Stimulated activated CD4-positive, alpha-beta T cell treated with anti-CD3 and anti-CD28 coated beads, Interleukin-12 subunit alpha, Interleukin-12 subunit beta, amount 100 ng/mL, for 48 hours (primary cell): ENCODE measurements at places on chromosomes 11 and 22.

DNA sequence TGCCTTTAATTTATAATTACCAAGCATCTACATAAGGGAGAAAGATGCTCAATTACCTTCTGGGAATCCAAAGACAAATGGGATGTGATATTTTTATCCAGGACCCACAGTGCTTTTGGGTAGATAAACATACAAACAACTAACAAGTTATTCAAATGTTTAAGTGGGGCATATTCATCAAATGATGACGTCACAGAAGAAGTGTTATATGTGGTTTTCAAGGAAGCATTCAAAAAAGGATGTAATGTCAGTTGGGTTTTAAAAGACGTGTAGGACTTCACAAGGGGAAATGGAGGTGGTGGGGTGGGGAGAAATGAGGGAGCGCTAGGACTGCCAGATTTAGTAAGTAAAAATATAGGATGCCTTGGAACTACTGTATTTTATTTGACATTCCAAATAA, 915.9 kb downstream of the KCNA4 start:
- no peak for DNase-seq

DNA sequence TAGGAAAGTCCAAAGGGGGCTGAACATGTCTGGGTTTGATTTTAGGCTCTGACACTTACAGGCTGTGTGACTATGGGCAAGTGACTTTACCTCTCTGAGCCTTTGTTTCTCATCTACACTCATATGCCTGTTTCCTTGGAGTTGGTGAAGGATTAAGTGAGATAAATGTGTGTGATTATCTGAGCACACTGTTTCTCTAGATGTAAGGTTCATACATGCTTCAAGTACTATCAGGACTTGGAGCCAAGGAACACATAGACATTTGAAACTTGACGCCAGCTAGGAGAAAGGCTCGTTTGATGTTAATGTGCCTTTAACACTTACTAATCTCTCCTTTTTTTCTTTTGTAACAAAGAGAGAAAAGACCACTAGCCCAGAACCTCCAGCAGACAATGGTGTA, 9.7 kb downstream of the CRYBB1 start:
- no peak for DNase-seq

DNA sequence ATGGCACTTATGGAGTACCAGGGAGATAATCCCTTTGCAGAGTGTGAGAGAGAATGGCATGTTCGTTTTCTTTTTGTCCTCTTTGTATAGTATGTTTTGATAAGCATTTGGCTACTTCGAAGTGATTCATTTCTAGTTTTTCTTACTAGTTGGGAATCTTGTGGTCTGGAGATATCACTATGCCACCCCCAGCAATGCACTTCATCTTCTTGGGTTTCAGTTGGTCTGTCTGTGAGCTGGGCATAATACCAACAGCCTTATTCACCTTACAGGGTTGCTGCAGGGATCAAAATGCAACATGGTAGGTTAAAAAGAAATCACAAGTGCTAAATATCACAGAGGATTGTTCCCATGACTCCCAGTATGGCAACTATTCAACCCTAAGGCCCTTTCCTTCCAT, 387.8 kb upstream of the CADM1 start:
- DNase-seq, result no peak

GRCh38 chr11:92830377-92831155, 138.9 kb upstream of the MTNR1B start:
- DNase-seq, result no peak

DNA sequence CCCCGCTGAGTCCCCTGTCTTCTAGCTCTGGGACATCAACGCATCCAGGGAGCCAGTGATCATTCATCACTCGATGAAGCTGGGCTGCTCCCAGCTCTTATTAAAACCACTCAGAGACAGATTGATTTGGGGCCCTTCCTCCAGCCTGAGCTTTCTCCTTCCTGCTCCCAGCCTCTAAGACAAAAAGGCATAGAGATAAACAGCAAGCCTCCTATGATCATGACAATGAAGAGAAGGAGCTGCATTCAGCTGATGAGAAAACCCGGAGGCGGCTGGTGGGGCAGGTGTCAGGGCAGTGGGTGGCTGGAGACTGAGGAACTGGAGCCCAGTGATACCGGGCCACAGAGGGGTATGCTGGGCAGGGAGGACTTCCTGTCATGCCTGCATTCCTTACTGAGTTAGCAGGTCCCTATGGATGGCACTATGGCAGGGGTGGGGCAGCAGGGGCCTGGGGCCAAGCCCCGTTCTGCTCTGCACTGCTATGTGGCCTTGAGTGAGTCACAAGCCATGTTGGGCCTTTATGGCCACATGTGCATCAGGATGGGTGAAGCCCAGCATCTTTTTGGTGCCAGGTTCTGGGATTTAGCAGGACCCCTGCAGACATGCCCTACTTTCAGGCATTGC, 20.2 kb downstream of the PVALB start:
- no peak for DNase-seq

DNA sequence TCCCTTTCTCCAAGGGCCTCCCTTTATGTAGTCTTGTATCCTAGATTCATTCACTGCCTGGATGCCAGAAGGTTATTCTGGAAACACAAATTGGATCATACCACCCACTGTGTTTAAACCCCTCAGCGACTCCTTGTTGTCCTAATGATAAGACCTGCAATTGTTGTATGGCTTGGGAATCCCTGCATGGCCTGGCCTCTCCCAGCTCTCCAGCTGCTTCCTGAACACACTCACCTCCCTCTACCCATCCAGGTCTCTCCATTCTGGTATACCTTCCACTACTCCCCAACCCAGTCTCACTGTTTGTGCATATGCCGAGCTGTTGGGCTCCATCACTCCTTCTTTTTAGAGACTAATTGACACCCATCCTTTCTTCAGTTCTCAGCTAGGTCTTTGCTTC, 124.3 kb upstream of the ALX4 start:
- no peak for DNase-seq
